ENCODE measurements at places on chromosomes 2 and 18.

DNA sequence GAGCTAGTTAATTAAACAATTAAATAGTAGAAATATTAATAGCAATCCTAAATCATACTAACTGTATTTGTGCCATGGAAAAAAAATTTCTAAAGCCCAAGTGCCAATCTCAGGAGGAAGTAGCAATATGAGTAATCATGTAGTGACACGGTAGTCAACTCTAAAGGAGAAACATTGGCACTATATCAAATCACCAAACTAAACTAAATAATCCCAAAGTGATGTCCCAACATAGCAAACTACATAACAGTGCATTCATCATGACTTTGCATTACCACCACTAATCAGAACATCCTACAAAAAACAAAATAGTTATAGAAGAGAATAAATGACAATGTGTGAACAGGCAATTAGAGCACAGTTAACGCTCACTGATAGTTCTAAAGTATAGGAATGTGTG lies 195.1 kb downstream of the EXOC6B start:
- no peak for DNase-seq

DNA sequence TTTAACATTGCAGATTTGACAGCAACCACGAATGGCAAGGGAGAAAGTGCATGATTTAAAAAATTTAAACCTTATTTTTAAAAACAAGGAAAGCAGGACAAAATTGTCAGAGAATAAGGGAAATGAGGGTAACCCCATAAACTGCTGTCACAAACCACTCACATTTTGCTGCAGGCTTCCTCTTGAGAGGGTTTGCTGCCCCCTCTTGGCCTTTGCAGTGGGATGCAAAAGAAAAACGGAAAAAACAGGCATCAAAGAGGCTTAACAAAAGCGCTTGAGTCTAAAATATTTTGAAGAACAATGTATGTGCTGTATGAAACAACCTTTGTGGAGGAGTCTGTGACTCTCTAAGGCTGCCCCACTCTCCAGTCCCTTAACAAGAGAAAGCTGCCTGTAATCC lies 91.6 kb downstream of the TMX3 start:
- peak; percentile 21 for DNase-seq

DNA sequence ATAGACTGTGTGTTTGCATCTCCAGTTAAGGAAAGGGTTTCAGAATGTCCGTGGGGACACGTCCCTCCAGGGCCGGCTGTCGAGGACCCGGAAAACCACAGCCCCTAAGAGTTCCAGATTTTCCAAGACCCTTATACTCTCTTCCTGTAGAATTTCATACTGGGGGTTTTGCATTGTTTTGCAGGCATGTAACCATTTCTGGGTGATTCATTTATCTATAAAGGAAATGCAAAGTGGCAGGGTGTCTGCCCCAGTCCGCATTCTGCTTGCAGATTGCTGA lies 8.5 kb downstream of the SP9 start:
- DNase-seq = no peak

DNA sequence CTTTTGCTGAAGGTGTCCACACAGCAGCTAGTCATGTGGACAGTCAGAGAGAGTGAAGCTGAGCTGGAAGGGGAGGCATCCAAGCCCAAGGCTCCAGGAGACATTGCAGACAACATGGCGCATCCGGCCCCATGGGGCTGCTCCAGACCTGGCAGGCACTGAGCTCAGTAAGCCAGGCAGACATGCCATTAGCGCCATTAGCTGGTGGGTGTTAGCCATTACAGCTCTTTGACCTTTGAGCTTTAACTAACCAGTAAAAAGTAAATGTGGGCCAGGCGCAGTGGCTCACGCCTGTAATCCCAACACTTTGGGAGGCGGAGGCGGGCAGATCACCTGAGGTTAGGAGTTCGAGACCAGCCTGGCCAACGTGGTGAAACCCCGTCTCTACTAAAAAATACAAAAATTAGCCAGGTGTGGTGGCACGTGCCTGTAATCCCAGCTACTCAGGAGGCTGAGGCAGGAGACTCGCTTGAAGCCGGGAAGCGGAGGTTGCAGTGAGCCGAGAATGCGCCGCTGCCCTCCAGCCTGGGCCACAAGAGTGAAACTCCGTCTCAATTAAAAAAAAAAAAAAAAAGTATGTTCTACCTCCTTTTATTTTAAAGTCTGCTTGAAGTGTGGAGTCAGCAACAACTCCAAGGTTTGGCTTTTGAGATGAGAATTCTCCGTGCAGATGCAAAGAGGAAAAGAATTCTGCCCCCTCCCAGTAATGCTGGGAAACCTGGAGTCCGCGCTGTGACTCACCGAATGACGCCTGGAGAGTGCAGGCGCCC lies 69.4 kb downstream of the TWSG1 start:
- no peak for DNase-seq

DNA sequence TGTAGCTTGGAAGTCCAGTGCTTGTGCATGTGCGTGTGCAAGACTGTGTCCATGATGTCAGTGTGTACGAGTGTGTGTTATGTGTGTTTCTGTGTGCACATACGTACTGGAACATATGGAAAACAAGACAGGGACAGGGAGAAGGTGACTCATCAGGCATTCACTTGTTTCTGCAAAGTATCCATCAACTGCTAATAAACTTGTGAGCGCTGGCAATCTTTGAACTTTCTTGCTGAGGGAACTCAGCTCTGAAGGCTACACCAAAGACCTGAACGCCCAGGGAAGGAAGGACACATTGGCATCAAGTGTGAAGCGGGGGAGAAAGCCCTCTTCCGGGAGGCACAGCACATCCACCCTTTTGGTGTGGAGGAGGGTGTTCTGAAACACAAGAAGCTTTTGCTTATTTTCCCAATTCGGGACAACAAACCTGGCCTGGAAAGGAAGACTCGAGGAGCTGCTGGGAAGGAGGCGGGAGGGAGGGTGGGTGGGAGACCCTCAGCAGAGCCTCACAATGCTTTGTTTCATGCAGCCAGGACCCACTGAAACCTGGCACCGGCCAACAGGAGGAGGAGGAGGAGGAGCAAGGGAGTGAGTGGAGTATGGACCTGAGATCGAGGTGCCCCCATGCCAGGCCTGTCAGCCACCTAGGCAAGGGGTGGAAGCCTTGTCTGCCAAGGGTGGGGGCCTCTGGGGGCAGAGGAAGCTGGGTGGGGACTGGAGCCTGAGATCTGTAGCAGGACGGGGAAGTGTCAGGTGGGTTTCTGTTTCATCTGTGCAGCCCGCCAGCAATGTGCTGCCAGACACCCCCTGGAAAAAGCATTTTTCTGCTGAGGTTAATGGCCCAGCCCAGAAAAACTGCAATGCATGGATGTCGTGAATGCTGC lies 26.8 kb downstream of the SMAD7 start:
- DNase-seq = peak; percentile 45

DNA sequence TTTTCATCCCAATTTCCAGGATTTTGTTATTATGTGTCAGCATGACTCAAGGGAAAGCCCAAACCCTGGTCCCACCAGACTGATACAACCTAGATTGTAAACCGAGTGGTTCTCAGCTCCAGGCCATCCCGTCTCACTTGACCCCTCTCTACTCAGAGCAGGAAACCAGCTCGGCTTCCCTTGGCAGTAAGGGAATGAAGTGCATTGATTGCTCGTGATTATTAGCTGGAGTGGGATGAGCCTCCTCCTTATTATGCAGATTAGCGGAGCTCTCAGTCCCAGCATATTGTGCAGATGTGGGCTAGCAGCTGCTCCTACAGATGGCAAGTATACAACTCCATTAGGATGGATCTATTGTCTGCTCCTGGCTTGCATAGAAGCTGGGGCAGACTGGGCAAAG lies 167.6 kb downstream of the LNPK start:
- DNase-seq = no peak

GRCh38 chr2:8219631-8220355 lies 462.1 kb upstream of the ID2 start:
- DNase-seq = no peak

DNA sequence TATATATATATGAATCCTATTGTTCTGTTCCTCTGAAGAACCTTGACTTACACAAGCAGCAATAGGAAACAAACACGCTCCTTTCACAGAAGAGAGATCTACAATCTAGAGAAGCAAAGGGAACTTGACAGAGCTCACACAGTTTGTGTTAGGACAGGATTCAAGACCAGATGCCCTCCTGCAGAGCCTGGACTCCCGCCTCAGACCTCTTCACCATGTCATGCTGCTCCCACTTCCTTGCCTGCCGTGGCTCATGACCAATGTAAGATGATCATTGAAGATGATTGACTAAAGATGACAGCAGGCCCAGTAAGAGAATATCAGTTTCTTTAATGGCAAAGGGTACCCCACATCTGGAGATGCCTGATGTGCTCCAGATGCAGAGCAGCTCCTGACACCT lies 111.2 kb upstream of the AGAP1 start:
- no peak for DNase-seq

DNA sequence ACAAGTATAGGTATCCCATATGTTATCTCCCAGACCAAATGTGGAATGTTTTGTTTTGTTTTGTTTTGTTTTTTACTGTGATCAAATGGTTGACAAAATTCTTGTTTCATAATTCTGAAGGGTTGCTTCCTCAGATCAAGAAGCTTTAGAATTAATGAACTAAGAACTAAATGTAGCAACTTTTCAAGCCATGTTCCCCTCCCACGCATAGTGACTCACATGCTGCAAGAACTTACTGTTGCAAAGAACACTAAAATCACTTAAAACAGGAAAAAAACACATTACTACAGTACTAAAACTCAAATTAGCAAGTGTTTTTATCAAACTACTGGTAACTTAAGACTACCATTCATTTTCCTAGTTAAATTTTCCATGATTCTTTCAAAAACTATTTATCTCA lies 30.6 kb downstream of the HNRNPLL start:
- DNase-seq = no peak

- no peak for DNase-seq
Observed at GRCh38 chr2:238228700-238229099, 11.1 kb downstream of the HES6 start.

- DNase-seq = no peak
Observed at GRCh38 chr18:3268306-3268705, 6.4 kb downstream of the MYL12B start.

DNA sequence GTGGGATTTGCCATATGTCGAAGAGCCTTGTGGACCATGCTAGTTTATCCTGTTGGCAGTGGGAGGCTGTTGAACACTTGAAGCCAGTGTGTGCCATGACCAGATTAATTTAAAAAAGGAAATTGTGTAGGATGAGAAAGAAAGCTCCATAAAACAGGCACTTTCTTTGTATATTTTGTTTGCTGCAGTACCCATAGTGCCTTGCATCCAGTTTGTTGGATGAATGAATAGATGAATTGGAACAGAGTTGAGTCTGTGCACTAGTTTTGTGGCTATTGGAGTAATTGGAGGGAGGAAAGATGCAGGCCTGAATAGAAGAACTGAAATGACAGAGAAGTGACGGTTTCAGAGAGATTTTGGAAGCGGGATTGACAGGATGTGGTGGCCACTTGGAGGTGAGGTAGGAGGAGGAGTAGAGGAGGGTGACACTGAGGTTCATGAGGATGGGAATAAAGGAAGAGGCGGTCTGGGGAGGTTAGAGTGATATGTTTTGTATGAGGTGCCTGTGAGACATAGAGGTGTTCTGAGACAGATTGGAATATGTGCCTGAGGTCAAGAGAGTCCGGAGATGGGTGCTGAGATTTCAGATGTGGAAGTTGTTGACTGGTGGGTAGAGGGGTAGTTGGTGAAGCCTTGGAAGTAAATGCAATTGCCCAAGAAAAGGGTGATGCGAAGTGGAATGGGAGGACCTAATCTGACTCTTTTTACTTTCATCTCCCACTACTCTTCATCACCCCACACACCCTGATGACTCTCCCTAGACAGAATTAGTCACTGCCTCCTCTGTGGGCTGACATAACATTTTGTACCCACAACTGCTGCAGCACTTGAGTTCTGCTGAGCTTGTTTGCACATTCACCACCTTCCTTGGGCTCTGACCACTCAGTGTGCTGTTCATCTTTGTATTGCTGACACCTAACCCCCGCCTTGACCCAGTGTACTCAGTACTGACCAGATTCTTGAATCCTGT lies 5.1 kb downstream of the DGUOK start:
- DNase-seq = no peak

DNA sequence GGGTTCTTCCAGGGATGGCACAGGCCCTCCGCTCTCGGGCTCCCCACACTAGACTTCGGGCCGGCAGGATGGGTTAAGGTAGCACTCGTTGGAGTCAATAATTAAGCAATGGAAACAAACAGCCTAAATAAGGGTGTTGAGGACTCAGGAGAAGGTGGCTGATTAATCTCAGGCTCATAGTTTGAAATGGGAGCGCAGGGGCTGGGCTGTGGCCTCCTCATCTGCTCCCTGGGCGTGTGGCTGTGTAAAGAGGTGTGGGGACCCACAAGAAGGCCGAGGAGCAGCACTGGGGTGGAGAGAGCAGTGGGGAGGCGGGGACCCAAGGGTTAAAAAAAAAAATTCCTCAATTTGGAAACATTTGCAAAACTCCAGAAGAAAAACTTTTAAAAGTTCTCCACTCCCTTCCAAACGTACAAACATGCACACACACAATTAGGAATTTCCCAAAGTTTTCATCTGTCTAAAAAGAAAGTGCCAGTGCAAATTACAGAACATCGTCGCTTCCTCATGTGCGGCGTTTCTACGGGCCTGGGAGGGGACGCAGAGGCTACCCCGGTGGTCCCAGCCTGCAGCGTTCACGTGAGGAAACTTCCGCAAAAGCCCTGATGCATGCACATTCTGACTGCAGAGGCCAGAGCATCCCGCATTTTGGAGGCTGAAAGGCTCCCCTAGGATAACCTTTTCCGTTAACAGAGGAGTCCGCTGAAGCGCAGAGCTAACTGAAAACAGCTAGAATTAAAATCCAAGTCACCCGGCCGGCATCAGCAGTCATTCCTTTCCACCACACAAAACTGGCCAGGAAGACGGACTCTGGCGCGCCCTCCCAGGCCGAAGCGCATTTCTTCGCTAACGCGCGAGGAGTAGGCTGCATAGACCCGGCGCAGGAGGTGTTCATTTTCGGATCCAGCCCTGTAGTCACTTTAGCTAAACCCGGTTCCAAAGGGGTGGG lies 1.0 kb upstream of the TUBB6 start:
- DNase-seq = no peak

- DNase-seq = peak; percentile 3
Observed at GRCh38 chr2:128357506-128358370, 39.1 kb upstream of the HS6ST1 start.

GRCh38 chr2:9294764-9295163 lies 88.2 kb downstream of the ASAP2 start:
- no peak for DNase-seq

- no peak for DNase-seq
Observed at GRCh38 chr2:240733803-240734495, 42.3 kb downstream of the AQP12A start.
